Activated effector memory CD4-positive, alpha-beta T cell treated with Interleukin-2 at 50 U/mL for 16 hours (primary cell): ENCODE measurements at places on chromosomes 11 and 22.

DNA sequence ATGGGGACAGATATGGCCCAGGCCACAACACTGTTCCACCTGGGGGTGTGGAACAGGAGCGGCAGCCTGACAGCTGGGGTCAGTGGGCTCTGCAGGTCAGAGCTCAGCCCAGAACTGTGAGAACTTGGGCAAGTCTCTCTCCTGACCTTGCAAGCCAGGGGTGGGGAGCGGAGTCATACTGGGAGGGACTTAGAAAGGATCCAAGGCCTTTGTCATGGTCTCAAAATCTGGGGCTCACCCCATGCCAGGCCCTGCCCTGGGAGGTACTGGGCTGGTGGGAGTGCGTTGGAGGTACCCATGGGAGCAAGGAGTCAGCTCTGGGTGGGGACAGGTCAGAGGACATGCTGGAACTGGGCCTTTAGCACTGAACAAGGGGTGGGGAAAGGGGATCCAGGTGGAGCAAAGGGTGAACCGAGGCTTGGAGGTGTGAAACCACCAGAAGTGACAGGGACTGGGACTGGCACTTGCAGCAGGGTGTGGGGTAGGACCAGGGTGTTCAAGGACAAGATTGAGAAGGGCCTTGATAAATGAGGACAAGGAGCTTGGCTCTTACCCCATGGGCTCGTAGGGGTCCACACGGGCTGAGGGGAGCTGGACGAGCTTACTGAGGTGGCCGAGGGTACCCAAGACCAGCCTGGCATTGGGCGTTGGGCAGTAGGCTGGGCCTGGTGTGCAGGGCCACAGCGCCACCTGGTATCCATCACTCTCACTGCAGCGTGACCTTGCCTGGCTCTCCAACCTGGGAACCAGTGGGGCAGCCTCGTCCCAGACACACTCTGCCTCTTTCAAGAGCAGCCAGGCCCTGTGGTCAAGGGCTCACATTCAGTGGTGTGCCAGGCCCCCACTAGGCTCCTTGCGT is 7.4 kb upstream of the PMM1 start:
- DNase-seq: no peak

DNA sequence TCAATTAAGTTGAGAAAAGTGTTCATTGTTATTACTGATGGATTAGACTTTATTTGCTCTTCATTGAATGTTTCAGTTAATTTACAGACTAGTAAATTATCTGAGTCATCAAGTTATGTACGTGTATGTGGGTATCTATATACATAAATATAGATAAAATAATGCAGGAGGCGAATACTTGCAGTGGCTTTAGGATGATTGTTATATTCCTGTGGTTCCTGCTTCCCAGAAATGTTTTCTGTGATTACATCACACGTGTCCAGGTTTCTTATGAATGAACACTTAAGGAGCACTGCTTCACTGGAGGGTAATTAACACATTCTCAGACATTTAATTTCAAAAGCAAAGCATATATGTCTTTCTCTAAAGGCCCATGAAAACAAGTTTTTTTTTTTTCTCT is 28.4 kb downstream of the YAP1 start:
- DNase-seq: no peak

DNA sequence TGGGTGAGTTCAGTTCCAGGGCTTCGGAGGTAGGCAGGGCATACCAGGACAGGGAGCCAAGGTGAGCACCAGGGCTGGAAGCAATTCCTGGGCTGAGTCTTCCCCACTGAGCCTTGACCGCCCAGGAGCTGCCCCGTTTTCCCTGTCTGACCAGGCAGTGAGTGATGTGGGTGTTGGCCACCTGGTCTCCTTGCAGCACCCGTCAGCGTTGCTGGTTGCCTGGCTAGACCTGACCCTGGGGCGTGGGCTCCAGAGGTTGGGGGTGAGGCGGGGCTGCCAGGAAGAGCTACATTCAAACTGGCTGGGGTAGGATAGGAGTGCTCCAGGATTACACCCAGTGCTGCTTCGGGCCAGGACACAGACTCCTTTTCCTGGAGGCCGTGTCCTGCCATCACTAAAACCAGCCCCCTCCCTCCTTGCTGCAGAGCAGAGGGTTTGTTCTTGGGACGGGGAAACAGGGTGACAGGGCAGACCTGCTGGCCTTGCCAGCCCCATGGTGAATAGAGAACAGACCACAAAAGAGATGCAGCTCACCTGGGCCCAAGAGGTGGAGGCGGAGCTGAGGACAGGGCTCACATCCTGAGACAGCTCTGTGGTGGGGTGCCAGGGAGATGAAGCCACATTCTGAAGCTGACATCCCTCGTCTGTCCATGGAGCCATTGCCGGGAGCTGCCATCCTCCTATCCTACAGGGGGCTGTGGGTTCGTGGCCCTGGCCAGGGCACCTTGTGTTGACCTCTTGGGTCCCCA is 14.2 kb downstream of the INCENP start:
- no peak for DNase-seq

GRCh38 chr22:26904483-26904882 is 247.1 kb downstream of the MIAT start:
- DNase-seq: no peak

DNA sequence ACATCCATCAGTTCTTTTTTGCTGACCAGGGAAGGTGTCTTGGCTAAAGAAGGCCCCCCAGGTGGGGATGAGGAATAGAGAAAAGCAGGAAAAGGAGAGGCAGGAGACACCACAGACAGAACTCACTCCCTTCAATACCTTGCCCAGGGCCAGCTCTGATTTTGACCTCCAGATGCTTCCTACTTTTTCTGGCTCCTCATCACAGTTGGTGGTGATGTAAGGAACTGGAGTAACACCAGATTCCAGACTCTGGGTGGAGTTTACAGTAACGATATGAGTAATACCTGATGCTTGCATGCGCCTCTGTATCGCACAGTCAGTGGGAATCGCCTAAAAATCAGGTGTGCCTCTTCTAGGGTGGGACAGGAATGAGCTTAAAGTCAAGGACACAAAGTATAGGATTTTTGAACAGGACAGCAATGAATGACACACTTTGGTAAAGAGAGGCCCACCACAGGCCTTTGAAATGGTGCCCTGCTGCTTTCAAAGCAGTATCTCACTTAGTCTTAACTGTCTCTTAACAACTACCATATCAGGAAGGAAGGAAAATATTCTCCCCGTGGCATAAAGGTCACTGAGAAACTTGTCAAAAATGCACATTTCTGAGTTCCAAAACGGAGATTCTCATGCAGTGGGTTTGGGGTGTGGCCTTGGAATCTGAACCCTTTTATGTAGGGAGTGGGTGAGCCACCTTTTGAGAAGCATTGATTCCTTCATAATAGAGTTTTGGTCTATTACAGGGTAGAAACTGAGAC is 140.8 kb downstream of the SNX19 start:
- no peak for DNase-seq

- DNase-seq: no peak
Measured at GRCh38 chr11:34492806-34493414, 20.7 kb downstream of the ELF5 start.

DNA sequence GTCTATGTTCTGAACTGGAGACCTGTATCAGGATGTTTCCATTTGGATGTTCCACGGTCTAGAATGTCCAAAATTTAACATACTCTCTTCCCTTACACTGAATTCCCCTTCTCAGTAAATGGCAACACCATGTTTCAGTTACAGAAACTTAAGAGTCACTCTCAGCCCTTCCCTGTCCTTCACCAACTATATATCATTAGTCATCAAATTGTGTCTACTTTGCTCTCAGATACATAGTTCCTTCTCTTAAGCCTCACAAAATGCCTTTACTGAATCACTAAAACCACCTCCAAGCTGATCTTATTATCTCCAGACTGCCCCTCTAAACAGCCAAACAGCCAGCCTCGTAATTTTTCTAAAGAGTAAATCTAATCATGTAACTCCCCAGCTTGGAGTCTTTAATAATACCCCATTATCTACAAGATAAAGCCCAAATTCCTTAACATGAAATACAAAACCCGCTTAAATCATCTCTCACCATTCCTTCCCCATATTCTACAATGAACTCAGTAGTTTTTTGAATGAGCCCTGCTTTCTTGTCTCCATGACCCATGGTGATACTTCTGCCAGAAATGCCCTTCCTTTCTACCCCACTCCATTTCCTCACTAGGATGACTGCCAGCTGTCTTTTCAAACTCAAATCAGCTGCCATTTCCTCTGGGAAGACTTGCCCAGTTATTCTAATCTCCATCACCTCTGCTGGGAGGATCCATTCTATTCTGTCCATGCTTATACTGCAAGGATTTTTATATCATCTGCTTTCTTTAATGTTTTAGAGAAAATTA is 102.7 kb upstream of the ARHGAP42 start:
- no peak for DNase-seq

- DNase-seq: no peak
Measured at GRCh38 chr22:45418056-45418769, 4.7 kb downstream of the RIBC2 start.

DNA sequence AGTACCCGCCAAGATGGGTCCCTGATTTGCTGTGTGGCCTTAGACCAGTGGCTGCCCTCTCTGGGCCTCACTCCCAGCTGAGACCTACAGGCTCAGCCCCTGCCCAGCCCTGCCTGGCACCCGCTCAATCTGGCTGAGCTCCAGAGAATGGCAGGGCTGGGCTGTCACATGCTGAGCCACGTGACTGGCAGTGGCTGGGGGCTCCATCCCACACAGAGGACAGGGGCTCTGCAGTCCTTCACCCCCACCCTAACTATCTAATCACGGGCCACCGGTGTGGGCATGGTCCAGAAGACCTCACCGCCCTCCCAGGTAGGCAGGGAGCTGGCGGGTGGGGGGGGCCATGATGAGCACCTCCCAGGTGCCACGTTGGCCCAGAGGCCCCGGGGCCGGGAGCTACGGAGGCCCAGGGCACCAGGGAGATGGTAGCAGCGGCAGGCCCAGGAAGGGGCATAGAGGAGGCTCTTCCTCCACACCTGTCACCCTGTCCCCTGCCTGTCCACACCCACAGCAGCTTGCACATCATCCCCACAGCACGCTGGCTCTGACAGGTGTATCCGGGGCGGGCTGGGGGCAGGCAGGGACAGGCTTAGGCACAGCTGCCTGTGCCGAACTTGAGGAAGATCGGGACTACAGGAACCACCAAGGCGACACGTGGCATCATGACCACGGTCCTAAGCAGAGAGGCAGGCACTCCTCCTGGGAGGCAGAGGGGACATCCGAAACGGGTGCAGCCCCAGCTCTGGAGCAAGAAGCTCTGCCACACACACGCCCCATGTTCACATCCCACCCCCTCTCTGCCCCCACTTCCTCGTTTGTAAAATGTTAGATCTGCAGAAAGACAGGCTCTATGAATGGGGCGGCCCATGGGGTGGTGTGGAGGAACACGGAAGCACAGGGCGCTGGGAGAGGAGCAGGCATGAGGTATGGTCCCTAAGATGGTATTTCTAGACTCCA is 1.5 kb upstream of the ALDH3B1 start:
- DNase-seq: no peak

- no peak for DNase-seq
Measured at GRCh38 chr11:60634126-60634525, 65.3 kb upstream of the MS4A8 start.

DNA sequence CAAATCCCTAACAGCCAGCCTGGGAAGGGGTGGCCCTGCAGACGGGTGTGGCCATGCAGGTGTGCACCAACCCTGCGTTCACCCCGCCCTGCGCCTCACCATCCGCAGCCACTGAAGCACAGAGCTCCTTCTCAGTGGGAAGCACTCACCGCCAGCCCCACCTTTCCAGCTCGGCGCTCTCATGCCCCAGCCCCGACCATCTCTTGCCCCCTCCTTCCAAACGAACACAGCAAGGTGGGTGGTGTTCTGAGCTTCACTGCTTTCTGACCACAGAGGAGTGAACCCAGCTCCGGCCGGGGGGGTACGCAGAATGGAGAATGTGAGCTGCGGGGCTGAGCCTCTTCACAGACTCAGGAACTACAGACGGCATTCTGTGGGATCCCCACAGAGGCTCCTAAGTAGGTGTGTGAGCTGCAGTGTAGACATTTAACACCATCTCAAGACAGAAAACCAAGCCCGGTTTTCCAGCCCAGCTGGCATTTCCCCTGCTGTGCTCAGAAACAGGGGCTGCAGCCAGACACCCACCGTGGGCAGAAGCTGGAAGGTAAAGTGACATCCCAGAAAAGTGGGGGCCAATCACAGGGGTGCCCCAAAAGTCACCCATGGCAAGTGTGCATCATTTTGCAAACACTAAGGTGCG is 88.4 kb upstream of the RTL6 start:
- DNase-seq: no peak

DNA sequence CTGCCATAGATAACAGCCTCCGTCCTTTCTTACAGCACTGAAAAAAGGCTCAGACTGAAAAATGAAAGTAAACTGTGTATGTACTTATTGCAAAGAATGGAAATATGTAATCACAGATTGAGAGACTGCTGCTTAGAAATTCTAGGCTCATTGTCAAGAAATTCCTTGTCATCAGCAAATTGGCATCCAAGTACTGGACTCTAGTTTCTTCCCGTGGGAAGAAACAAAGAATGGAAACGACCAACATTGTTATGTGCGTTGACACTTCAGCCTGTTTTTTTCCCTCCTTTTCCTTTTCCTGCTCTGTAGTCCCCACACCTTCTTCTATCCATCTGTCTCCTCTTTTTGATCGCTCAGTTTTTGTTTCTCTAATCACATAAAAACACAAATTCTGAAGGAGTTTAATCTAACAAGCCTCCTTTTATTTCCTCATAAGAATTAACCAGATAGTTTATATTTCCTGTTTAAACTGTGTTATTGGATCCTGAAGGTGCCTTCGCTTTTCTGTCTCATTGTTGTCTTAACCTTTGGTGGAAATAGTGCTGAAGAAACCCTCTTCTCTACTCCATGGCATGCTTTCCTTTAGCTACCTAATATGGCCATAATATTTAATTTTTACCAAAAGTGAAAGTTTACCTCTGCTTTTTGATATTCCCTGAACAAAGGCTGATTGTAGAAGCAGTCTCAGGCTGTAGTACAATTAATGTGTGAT is 20.0 kb upstream of the CASP12 start:
- no peak for DNase-seq

DNA sequence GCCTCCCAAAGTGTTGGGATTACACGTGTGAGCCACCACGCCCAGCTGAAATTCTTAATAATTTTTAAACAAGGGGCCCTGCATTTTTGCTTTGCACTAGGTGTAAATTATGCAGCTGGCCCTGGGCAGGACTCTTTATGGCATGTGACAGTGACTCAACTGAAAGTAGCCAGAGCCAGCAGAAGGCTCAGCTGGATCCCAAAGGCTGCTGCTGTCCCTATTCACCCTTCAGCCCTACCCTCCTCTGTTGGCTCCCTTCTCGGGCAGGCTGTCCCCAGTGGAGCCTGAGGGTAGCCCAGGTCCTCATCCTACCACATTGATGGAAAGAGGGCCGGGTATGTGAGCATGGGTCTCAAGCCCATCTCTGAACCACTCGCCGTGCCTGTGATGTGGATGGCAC is 45.6 kb downstream of the CD82 start:
- DNase-seq: no peak

DNA sequence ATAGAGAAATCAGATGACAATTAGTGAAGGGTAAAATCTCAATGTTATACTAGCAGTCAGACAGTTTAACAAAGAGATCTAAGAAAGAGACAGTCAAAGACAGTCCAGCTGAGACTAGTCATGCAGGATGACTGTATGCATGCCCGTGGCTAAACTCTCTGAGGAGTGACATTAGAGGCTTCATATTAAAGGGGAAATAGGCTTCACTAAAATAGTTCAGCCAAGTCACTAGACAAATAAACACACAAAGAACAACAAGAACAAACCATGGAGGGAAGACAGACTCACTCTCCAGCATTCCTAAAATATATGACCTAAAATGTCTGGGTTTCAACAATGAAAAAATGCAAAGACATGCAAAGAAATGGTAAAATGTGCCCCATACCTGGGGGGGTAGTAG is 18.6 kb upstream of the APLNR start:
- DNase-seq: no peak
